HT-29 (cell line): ENCODE measurements at places on chromosomes 2 and 18. TPM values are rescaled to one million over a fixed set of nuclear protein-coding genes. Genes with fewer than 3 reads are reported as not detected.

GRCh38 chr2:73268830-73269685, 15.2 kb downstream of the FBXO41 start:
- peak; percentile 40 for DNase-seq

Gene ALLC
- not detected in 2 replicates for total RNA-seq

Gene TRABD2A
- total RNA-seq: 2.3 and 3.1 TPM in 2 replicates

Gene SPR
- 77.8 and 86.8 TPM in 2 replicates for total RNA-seq

- DNase-seq: no peak
These were observed 212.4 kb downstream of the CMPK2 start for GRCh38 chr2:6653281-6653750.

DNA sequence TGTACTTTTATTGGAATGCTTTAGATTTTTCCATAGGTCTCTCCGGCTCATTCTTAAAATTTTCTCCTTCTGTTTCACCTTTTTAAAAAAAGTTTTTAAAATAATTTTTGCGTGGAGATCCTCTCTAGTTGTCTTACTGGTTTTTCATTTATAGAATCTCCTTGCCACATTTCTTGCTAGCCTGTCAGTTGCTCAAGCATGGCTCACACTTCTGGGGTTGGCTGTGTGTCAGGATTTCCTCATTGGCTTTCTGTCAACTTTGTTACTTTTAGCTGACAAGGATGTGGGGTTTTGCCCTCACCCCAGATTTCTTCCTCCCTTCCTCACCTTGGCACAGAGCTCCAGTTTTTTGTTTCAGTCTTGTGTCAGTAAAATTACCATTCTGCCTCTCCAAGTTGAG, 124.6 kb downstream of the ZNF407 start:
- DNase-seq: no peak

Gene CYP26B1
- total RNA-seq: 0.05 and 0.10 TPM in 2 replicates
